ENCODE measurements at places on chromosomes 6 and 20. TPM values are rescaled to one million over a fixed set of nuclear protein-coding genes. Genes with fewer than 3 reads are reported as not detected.

Gene EPB41L2
- polyA plus RNA-seq, result 19.6 TPM

Gene DNAH8
- not detected for polyA plus RNA-seq

Gene AGPAT4
- polyA plus RNA-seq, result 3.3 TPM

Gene OR12D3
- not detected for polyA plus RNA-seq

Gene HSPA12B
- 8.7 TPM for polyA plus RNA-seq

Gene SRSF12
- 1.0 TPM for polyA plus RNA-seq

Gene CLPSL1
- polyA plus RNA-seq, result not detected

Gene TFAP2D
- polyA plus RNA-seq, result not detected

Gene SSTR4
- polyA plus RNA-seq, result not detected

Gene BPIFB4
- polyA plus RNA-seq, result not detected

Gene FILIP1
- polyA plus RNA-seq, result 0.80 TPM

Gene CD93
- 9.9 TPM for polyA plus RNA-seq

Gene PRR18
- not detected for polyA plus RNA-seq

Gene TFAP2C
- polyA plus RNA-seq, result 0.65 TPM

Gene JPH2
- polyA plus RNA-seq, result 2.5 TPM

Gene CNBD2
- polyA plus RNA-seq, result 11.4 TPM

Gene KCNQ2
- polyA plus RNA-seq, result not detected

Gene LAMP5
- polyA plus RNA-seq, result 3.2 TPM

Gene DPPA5
- not detected for polyA plus RNA-seq

Gene SAPCD1
- 6.8 TPM for polyA plus RNA-seq
